ENCODE measurements at places on chromosomes 3 and 15.
A peak's percentile ranks its signal among the peaks of the same experiment; 100 is the strongest.

GRCh38 chr3:160564258-160564911 is 986 bp downstream of the KPNA4 start:
- peak; percentile 8 for DNase-seq

DNA sequence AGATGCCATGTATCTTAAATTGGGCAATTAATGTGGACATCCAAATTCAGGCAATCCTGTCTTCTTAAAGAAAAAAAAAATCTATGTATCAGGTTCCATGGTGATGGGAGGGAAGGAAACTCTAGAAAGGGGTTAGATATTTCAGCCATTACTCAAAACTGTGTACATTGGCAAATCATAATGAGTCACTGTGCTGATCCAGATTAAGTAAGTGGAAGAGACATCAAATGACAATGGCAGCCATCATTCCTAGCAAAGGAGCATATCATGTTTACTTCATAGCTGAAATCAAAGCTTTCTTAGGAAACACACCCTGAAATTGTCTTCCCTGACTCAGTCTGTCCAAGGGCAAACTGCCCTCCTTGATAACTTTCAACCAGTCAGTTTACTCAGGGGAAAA is 713.3 kb upstream of the GBE1 start:
- no peak for DNase-seq

DNA sequence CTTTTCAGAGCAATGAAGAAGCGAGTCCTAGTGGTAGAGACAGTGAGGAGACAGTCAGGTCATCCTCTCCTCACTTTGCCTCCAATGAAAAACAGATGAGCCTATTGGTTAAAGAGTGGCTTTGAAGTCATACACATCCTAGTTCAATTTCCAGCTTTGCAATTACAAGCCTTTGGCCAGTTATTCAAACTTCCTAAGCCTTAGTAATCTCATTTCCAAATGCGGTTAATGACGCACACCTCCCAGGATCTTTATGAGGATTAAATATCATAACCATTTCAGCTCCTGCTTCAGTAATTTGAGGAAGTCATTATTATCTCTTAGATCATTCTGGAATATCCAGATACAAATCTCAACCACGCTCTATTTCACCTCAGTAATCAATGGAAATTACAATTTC is 10.0 kb upstream of the ST6GAL1 start:
- DNase-seq, result no peak

DNA sequence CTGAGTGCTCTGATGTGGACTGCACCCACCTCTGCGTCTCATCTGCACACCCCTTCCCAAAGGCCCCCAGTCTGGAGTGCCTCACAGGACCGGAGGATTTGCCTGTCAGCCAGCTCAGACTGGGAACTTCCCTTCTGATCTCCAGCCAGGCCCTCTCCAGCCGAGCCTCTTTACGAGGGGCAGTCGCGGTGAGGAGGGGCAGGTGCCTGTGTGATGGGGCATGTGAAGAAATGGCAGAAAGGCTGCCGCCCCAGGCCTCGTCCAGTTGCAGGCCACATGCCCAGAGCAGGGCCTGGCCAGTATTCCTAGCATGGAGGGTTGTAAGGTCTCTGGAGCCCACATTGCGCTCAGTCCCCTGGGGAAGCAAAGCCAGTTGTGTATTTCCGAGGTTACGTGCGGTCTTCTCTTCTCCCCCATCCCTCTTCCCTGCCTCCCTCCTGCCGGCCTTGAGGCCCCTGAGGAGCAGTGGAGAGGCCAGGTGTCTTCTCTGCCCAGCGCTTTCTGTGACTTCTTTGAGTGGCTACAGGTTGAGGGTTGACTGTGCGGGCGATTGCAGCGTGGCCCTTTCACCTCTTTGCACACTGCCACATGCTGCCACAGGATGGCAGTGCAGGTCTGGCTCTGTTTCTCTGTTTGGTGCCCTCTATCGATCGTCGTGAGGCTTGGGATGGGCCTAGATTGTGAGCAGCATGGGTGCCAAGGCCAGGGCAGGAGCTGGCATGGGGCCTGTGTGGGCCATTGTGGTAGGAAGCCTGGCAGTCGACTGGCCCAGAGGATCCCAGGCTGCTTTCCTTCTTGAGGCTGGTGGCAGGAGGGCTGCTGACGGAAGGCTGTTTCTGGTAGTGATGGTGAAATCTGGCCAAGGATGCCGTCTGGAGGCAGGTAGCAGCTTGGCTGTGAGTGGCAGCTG is 5.3 kb downstream of the CLK3 start:
- peak; percentile 71 for DNase-seq

DNA sequence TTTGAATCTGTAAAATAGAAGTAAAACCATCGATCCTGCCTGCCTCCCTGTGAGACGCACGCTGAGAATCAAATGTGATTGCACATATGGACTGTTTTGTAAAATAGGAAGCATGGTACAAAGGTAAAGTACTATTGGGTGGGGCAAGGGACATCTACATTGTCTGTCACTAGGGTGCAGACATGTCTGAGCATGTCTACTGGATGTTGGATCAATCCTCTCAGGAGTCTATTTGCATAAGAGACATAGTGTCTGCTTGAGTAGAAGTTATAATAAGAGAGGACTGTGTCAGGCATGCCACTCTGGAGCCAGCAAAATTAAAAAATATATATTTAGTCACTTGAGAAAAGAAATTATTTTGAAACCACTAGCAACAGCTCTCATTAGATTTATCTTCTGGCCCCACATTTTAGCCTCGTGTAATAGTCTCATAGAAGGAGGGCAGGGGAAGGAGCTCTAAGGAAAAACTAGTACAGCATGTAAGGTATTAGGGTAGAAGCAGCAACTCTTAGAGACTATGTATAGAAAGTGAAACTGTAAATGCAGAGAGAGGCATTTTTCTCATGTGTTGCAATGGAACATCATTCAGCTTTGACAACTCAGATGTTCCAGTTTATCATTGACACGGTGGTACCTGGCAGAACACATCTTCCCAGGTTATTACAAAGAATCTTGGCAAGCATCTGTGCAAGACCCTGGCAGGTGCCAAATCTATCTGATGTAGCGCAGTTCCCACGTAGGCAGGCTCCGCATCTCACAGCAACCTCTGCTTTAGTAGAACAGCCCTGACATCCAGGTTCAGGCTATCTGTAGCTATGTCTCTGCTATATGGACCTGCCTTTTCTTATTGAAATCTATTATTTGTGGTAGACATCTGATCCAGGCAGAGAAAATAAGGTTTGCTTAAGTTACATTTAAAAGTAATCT is 85.2 kb upstream of the CHL1 start:
- DNase-seq, result no peak

DNA sequence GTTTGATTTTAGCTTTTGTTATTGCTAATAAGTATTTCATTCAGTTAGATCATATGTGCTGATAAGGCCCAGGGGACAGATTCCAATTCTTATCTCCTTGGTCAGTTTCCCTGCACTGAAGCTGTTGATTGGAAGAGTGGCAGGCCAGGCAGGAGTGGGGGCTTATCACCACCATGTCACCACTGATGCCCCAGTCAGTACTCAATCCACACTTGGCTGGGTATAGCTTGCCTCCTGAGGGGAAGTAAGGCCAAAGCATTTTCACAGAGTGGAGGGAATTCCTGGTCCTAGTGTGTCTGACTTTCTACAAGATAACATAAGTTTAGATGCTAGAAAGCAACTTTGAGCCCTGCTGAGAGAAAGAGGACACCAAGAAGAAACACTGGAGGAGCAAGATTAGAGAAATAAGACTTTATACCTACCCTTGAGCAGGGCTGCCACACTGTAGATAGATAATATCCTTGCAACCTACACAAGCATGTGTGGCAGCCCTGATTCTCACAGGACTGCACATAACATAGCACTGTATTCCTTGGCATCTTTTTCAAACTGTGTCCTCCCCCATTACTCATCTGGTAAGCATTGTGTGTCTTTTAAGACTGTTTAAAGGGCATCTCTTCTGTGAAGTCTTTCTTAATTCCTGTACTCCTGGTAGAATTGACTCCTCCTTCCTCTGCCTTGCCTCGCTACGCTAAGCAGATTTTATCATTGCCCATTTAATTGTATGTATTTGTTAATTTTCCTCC is 24.3 kb downstream of the OXNAD1 start:
- DNase-seq, result no peak

DNA sequence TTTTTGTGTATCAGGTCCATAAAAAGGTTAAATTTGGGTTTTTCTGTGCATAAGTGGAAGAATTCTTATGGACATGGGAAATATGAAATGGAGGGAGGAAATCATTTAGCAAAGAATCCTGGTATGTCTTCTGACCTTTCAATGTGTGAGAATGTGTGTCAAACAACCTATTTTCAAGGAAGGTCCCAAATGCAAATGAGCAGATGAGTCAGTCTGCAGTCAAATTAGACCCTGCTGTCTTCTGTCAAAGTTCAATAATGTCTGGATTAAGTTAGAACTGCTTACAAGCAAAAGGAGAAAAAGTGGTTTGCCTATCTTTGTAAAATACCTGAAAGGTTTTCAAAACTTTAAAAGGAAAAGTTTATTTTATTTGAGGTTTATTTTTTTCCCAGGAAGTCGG is 15.3 kb downstream of the FBN1 start:
- DNase-seq, result no peak

DNA sequence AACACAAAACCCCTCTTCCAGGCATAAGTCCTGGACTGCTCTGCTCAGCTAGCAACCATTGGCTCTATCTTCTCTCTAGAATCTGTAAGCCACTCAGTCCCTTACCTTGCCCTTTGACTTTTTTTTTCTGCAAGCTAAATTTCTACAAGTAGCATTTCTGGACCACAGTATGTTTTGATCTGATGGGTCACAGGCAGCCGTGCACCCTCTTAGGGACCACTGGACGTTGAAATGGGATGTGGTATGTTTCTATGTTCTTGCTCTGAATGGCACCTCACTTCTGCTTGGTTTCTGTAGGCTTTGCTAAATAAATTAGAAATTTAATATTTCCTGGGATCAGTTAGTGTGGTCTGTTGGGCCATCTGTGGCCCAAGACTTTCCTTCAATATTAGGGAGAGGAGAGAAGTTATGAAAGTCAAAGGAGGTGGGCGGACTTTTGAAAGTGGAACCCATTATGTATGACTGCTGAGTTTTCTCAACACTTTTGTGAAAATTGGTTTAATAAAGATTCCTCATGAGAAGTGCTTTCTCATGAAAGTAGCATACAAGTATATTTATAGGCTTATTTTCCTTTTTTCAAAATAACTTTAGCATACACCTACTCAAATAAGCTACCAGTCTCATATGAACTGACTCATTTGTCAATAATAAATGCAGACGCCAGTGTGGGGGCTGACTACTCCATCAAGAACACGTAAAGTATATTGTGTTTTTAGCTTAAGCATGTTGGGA is 18.4 kb upstream of the TIPARP start:
- DNase-seq, result no peak

DNA sequence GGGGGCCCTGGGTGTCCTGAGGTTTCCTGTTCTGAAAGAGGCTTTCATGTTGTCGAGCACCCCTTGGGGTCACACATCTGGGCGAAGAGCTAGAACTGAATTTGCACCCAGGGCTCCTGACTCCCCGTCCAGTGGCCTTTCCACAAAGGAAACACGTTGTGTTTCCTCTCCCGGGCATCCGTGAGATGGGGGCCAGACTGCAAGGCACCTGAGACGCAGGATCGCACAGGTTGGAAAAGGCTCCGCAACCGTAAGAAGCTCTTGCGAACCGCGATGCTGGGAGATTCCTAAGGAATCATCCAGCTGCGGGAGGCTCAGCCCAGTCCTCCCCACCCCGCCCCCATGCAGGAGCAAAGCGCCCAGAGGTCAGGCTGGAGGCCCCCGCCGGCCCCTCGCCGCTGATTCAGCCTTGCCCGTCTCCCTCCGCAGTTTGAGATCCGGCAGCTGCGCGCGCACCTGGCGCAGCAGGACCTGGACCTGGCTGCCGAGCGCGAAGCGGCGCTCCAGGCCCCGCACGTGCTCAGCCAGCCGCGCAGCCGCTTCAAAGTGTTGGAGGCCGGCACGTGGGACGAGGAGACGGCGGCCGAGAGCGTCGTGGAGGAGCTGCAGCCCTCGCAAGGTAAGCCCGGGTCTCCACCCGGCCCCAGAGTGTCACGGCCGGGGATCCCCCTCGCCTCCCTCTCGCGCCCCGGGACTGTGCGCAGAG is 119.6 kb downstream of the ETFA start:
- DNase-seq, result no peak

GRCh38 chr15:69957175-69957574 is 140.5 kb downstream of the TLE3 start:
- no peak for DNase-seq

GRCh38 chr3:129577366-129577765 is 29.1 kb downstream of the PLXND1 start:
- no peak for DNase-seq

- no peak for DNase-seq
Measured at GRCh38 chr3:186366206-186366605, 4.2 kb upstream of the DGKG start.

GRCh38 chr3:155889952-155890351 is 19.5 kb downstream of the GMPS start:
- DNase-seq, result no peak

DNA sequence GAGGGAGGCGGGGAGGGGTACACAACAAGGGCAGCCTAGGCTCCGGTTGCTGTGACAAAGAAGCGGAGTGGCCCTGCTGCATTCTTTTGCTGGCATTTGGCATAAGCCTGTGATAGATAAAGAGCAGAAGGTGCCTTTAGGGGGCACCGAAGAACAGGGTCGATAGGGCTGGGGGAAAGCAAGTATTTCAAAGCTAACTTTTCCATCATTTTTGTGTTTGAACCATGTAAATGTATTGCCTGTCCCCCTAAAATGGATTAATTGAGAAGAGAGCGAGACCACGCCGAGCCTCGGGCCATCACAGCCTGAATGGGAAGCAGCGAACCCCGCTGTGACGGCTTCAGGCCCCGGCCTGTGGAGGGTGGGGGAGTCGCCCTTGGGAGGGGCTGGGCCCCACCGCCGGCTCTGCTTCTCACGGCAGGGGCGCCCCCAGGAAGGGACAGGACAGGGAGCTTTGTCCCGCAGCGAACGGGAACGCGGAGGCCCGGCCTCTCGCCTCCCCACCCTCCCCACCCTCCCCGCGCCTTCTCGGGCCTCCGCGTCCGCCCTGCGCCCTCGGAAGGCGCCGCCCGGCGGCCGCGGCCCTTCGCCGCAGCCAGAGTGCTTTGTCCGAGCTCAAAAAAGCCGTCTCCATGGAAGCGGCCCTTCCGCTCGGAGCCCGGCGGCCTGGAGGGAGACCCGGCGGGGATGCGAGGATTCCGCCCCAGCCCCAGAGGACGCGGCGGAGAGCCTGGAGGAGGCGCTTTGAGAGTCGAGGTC is 32.4 kb upstream of the ALDH1L1 start:
- DNase-seq, result peak; percentile 67

DNA sequence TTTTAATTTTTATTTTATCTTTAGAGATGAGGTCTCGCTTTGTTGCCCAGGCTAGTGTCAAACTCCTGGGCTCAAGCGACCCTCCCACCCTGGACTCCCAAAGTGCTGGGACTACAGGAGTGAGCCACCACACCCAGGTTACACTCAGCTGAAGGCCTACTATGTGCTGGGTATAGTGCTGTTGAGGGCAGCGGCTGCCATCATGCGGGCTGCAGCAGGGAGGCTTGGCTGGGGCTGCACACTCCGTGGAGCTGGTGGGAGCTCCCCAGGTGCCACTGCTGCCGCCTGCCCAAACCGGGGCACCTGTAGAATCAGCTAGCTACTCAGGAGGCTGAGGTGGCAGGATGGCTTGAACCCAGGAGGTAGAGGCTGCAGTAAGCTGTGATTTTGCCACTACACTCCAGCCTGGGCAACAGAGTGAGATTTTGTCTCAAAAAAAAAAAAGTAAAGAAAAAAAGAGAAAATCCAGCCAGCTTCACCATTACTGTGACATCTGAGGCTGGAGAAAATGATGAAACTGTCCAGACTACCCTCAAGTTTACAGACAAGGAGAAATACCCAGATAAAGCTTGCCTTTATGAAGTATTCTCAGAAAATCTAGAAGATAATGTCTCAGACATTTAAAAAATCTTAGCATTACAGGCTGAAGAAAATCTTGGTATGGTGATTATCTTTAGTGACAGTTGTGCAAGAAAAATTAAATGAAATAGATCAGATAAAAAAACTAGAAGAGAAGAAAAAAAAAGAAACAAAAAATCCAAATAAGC is 42.1 kb downstream of the CRABP1 start:
- no peak for DNase-seq
